Ascending aorta (tissue), 2 donors: ENCODE measurements at places on chromosomes 3 and 15.

DNA sequence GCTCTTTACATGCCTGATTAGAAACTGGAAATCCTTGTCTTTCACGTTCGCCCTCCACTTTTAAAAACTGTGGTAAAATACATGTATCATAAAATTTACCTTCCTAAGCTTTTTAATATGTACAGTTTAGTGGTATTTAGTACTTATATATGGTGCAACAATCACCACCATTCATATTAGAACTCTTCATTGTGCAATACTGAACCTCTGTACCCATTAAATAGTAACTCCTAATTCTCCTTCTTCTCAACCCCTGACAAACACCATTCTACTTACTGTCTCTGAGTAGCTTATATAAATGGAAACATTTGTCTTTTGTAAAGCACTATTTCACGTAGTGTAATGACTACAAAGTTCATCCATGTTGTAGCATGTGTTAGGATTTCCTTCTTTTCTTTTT, 28.2 kb downstream of the GRM2 start:
- DNase-seq, result no peak

GRCh38 chr3:181725131-181725731, 13.5 kb downstream of the SOX2 start:
- DNase-seq, result no peak

GRCh38 chr3:195900436-195901355, 7.7 kb downstream of the TNK2 start:
- DNase-seq, result peak; percentile 82

DNA sequence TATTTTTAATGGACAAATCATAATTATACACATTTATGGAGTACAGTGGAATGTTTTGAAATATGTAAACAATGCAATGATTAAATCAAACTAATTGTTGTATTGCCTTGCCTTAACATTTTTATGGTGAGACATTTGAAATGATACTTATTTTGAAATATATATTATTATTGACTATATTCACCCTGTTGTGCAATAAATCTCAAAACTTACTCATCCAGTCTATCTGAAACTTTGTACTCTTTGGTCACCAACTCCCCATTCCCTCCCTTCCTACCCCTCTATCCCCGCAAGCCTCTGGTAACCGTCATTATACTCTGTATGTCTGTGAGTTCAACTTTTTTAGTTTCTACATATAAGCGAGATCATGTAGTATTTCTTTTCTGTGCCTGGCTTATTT, 74.7 kb upstream of the GOLGA6B start:
- DNase-seq, result no peak

DNA sequence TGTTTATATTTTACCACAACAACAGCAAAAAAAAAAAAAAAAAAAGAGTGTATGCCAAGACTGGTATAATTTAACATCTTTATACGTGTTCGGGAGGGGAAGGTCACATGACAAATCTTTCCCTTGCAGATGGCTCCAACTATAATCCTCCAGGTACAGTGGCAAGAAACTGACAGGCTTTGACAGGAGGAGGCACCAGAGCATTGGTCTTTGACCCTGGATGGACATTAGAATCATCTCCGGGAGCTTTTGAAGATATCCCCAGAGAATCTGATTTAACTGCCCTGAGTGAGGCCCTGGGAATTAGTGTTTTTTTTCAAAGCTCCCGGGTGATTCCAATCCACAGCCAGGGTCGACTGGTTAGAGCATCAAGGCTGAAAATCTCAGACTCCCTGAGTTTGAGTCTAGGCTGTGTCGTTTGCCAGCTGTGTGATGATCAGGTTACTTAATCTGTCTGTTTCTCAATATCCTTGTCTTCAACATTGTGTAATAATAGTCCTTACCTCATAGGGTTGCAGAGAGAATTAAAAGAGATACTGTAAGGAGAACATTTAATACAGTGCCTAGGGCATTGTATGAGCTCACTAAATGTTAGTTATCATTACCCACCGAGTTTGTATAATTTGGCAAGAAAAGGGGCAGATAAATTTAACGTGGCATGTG, 8.9 kb upstream of the SEMA5B start:
- DNase-seq, result peak; percentile 70

DNA sequence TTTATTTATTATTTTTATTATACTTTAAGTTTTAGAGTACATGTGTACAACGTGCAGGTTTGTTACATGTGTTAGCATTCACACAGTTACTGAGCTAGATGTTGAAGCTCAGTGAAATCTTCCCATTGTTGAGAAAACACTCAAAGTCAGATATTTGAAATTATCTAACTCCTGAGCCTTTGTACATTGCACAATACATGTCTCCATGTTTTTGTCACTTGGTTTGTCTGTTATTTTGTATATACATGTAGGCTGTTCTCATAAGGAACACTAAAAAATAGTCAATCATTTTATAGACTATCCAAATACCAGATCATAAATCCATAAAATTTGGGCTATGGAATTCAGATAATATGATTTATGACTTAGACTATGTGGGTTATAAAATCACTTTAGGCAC, 1126.5 kb downstream of the NSUN3 start:
- no peak for DNase-seq

DNA sequence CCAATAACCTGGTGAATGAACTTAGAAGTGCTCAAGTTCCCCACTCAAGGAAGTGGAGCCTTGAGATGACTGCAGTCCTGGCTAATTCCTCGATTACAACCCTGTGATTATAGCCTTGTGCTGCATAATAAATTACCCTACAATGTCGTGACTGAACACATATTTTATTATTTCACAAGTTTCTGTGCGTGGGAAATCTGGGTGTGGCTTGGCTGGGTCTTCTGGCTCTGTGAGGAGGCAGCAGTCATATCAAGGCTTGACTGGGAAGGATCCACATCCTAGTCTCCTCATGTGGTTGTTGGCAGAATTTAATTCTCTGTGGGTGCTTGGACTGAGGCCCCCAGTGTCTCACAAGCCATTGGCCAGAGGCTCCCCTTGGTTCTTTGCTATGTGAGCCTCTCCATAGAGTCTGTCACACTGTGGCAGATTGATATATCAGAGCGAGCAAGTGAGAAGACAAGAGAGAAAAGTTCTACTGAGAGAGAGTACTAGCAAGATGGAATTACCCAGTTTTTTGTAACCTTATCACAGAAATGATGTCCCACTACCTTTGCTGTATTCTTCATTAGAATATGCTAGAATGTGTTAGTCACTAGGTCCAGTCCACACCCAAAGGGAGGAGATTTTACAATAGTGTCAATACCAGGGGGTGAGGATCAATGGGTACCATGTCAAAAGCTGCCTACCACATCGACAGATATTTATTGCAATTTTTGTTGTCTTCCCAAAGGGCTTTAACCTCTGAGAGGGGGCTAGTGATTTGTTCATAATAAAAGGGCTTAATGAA, 102.8 kb upstream of the TBC1D5 start:
- no peak for DNase-seq

GRCh38 chr15:76829939-76830338, 75.2 kb downstream of the SCAPER start:
- DNase-seq, result no peak

DNA sequence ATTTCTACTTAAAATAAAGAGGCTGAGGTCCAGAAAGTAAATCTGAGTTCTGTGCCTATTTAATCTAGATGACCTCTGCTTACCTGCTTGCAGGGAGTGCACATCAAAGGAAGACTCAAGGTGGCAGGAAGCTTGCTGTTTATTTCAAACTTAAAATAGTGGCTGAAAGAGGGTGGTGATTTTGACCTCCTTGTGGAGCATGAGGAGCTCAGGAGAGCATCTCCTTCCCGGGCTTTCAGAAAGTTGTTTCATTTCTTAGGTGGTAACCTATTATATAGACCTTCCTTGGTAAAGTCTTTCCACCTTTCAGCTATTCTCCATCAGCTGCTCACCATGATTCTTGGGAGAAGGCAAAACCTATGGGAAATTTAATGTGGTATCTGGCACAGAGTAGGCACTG, 494 bp downstream of the GCSAM start:
- DNase-seq, result no peak

GRCh38 chr15:94503293-94503692, 271.9 kb downstream of the MCTP2 start:
- DNase-seq, result no peak

- no peak for DNase-seq
Measured at GRCh38 chr3:6351752-6352151, 509.2 kb upstream of the GRM7 start.

GRCh38 chr3:63845215-63845614, 18.4 kb downstream of the THOC7 start:
- no peak for DNase-seq

DNA sequence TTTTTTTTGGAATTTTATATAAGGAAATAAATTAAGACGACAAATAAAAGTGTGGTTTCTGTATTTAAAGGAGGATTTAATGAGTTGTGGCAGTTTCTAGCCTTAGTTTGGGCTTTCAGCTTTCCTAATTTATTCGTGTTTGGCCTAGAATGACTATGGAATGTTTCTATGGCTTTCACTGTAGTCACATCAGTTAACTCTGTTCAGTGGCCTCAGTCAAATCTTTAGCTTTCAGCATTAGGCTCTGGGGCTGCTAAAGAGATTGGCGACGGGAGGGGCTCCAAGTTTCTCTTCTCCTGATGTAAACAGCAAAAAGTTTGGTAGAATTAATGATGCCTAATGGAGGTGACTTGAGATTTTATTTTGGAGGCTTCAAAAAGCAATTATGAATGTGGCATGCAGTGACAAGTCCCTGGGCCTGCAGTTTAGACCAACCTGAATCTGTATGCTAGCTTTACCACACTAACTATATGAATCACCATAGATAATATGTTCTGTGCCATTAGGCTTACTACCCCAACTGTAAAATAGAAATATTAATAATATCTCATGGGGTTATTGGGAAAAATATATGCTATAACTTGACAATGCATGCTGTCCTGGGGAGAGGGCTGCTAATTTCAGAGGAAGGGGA, 47.1 kb upstream of the ADGRG7 start:
- DNase-seq, result no peak

DNA sequence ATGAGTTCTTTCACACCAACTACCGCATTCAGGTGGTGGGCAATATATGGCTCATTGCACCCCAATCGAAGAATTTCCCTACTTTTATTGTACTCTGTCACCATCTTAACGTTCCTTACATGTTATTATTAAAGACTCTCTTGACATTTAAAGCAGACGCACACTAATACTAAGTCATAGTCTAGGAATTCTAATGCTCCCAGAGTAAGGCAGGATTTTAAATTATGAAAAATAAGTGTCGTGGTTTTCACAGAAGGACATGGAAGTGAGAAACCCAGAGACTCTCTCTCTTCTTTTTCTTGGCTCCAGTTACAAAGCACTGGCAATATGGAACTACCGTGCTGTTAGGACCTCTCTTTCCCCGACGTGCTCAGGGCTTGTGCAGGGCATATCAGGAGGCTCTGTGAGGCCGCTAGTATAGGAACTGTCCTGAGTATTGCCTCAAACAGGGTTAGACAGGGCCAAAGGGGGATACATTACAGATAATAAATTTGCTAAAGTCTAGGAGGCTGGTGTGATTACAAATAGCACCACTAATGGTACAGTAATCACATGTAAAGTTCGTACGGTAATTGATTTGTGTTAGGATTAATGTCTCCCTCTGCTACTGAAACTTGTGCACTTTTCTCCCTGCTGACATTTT, 590.8 kb downstream of the FOXP1 start:
- DNase-seq, result no peak

DNA sequence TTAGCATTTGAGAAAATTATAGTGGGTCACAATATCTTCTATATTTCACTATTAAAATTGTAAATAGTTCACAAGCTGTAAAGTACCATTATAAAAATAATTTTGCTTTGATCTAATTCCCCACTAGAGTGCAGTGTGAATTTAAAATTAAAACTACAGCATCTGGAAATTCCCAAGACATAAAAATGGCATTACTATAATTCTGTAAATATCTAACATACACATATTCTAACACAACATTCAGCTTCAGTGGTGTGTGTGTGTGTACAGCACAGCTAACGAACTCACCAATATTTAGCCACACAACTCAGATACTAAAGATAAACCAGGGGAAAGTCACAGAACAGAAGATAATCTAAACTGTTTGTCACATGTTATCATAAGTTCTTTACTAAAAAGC, 424.9 kb upstream of the ZNF385D start:
- DNase-seq, result no peak

- no peak for DNase-seq
Measured at GRCh38 chr15:40338041-40338657, 2.6 kb downstream of the CCDC9B start.

GRCh38 chr3:195097331-195098255, 173.4 kb downstream of the XXYLT1 start:
- DNase-seq, result no peak

GRCh38 chr3:79815478-79815877, 47.7 kb upstream of the ROBO1 start:
- no peak for DNase-seq
